ENCODE measurements at places on chromosomes 13 and 19.

- peak; percentile 55 for DNase-seq
Observed at GRCh38 chr19:10431943-10432735, 11.8 kb downstream of the PDE4A start.

DNA sequence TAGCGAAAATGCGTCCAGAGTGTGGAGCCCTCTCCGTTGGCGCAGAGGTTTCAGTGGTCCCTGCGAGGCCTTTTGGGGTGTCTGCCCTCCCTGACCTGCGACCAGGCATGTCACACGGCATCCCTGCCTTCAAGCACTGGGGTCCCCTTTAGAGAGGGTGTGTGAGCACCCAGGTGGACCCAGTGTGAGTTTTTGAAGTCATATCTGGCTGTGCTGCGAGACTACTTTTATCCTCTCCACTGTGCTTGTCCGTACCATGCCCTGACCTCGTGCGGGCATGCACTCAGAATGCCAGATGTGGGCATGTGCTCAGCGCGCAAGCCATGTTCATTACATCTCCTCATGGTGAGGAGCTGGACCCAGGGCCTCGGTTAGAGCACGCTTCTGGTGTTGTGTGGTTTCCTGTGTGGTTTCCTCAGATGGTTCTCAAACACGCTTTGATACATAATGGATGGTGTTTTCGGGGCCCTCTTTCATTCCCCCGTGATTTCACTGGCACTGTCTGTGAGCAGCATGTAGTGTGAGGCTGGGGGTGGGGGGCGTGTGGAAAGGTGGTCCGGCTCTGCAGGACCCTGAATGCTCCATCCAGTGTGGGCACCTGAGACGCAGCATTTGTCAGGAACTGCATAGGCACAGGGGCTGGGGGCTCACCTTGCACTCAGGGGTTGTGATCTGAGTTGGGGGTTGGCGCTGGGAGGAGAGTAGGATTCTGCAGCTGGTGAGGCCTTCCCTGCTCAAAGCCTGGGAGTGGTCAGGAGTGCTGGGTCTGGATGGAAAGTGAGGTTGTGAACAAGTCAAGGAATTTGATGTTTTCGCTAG, 2.3 kb downstream of the TFDP1 start:
- no peak for DNase-seq

DNA sequence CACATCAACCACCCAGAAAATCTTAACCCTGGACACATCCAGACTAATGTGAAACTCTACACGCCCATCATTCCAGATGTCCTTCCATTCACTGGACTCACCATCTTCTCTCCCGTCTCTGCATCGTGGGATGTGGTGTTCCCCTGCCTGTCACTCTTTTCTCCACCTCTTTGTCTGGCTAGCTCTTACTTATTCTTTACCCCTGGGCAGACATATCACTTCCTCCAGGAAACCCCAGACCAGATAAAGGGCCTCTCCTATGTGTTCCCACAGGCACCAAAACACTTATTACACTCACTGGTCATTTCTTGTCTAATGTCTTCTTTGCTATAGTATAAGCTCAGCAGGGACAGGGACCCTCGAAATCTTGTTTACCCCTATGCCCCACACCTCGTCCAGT, 109.3 kb upstream of the IPO5 start:
- no peak for DNase-seq

- no peak for DNase-seq
Observed at GRCh38 chr13:53298396-53298795, 269.8 kb downstream of the OLFM4 start.

DNA sequence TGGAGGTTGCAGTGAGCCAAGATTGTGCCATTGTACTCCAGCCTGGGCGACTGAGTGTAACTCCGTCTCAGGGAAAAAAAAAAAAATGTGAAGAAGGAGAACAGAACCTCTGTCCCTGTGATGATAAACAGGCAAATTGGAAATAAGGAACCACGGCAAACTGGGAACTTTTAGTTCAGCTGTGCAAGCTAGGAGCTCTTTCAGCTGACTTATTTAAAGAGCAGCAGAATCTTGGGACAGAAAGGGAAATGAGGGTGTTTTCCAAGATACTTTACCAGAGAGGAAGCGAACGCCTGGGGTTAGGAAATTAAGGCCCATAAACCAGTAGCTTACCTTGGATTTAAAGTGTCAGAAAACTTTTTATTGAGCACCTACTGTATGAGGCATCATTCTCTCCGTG, 3.0 kb upstream of the UPF1 start:
- DNase-seq: no peak

DNA sequence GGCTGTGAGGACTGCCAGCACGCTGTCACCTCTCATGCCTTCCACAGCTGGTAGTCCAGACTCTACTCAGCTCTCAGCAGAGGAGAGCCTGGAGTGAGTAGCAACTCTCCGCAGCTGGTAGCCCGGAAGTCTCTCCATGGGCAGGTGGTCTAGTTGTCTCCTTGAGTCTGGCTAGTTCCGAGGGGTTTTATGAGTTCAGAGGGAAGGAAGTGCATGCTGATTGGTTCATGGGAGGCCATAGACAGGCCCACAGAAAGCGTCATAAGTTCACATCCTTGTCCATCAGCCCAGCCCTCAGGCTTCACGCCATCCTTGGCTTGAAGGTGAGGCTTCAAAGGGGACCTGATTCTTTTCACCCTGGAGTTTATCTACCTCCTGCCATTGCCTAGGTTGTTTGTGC, 2662.4 kb upstream of the PCDH20 start:
- DNase-seq: no peak

DNA sequence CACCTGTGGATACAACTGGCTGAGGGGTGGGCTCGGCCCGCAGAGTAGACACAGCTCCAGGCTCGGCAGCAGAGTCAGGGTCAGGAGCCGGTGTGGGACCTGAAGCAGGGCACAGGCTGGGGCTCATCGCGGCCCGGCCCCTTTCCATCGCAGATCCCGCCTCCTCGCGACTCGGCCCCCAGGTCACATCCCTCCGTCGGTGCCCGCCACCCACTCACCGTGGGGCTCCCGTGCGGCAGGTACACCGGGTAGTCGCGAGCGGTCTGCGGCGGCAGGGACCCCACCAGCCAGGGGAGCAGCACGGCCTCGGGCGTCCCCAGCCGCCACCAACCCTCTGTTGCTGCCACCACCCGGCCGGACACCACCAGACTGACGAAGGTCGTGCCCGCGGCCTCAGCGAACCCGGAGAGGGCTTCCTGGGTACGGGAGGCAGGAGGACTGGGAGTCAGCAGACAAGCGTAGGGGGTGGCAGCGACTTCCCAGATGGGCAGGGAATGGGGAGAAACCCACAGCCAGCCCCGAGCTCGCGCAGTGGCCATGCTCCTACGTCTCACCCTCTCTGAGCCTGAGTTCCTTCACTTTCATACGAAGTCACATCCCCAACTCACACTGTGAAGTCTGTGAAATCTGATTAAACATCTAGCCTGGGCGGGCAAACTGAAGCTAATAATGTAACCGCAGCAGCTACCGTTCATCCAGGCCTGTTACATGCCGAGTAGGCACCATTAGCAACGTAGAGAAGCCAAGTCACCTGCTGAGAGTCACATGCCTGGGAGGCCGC, 3.7 kb downstream of the FUZ start:
- no peak for DNase-seq

DNA sequence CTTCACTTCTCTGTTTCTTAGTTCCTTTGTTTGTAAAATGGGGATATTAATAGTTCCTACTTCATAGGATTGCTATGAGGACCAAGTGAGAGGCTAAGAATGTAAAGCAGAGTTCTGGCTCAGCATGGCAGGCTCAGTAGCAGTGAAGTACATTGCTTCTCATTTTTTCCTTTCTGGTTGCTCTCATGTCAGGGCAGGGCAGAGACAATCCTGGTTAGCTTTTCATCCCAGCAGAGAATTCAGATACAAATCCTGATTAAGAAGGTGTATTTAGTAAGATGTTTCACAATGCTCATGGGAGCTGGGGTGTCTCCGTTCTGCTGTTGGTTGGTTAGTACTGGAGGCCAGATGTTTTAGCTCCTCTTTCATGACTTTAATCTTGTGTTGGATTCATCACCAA, 42.9 kb downstream of the WASF3 start:
- DNase-seq: no peak

GRCh38 chr13:98401934-98402333, 175.0 kb downstream of the STK24 start:
- DNase-seq: no peak

DNA sequence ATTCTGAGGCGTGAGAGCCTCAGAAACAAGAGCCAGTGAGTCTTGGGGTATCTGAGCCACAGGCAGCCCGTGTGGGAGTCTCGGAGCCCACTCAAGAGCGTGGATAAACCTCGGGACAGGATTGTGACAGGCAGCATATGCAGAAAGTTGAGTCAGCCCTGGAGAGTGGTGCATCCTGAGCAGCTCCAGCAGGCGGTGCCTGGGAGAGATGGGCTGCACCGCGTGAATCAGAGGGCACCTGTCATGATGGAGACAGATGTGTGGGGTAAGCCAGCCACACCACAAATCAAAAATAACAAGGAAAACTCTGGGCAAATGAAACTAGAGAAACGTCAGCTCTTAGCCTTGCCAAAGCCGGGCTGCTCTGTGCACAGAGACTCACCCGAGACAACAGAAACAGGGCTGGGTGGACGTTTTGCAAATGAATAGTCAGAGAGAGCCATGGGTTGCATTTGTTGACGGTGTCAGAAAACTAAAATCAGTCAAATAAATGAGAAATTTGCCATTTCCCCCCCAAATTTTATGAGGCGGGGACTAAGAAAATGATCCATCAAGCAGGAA, 30.0 kb upstream of the POP4 start:
- DNase-seq: no peak

DNA sequence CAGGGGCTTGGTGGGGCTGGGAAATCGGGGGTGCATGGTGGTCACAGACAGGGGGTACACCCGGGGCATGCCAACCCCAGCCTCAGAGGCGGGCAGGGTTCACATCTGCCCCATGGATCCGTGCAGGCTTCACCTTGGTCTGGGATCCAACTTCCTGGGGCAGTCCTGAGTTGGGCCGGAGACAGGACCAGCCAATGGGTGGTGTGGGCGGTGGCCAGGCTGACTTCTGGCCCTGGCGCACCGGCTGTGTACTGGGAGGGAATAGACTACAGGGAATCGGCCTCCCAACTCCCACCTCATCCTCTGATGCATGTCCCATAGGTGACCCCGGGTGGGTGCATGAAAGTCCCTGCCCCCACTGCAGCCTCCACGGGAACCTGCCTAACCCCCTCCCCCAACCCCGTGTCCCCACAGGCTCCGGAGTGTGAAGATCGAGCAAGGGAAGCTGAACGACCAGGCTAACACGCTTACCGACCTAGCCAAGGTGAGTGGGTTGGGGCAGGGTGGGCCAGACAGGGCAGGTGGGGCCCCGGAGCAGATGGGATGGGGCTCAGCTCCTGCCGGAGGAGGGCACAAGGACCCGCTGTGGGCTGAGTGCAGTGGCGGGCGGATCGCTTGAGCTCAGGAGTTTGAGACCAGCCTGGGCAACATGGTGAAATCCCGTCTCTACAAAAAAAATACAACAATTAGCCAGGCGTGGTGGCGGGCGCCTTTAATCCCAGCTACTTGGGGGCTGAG, 14.7 kb upstream of the ARRDC2 start:
- DNase-seq: no peak

GRCh38 chr19:47391510-47392223, 27.7 kb downstream of the MEIS3 start:
- DNase-seq: no peak

- no peak for DNase-seq
Observed at GRCh38 chr13:45206340-45206739, 5.5 kb upstream of the KCTD4 start.

GRCh38 chr13:76868371-76868770, 17.8 kb downstream of the KCTD12 start:
- no peak for DNase-seq

DNA sequence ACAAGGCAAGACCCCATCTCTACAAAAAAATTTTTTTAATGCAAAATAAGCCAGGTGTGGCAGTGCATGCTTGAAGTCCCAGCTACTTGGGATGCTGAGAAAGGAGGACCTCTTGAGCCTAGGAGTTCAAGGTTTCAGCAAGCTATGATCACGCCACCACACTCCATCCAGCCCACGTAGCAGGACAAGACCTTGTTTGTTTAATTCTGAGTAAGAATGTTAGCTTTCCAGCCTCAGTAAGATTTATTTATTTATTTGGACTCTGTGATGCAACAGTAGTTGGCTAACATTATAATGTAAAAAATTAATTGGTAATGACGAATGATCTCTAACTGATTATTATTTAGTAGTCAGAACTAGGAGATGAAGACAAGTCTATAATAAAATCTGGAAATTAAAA, 23.3 kb downstream of the N4BP2L2 start:
- DNase-seq: no peak

DNA sequence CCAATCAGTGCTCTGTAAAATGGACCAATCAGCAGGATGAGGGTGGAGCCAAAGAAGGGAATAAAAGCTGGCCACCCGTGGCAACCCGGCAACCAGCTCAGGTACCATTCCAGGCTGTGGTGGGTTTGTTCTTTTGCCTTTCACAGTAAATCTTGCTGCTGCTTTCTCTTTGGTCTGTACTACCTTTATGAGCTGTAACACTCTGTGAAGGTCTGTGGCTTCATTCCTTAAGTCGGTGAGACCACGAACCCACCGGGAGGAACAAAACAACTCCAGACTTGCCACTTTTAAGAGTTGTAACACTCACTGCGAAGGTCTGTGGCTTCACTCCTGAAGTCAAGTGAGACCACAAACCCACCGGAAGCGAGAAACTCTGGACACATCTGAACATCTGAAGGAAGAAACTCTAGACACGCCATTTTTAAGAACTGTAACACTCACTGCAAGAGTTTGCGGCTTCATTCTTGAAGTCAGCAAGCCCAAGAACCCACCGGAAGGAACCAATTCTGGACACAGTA, 16.5 kb upstream of the SPACA6 start:
- no peak for DNase-seq

- DNase-seq: no peak
Observed at GRCh38 chr19:21454901-21455300, 50.5 kb upstream of the ZNF429 start.

- no peak for DNase-seq
Observed at GRCh38 chr19:58394821-58395219, 636 bp upstream of the RNF225 start.

GRCh38 chr13:100875392-100876043, 200.9 kb upstream of the TMTC4 start:
- DNase-seq: no peak

DNA sequence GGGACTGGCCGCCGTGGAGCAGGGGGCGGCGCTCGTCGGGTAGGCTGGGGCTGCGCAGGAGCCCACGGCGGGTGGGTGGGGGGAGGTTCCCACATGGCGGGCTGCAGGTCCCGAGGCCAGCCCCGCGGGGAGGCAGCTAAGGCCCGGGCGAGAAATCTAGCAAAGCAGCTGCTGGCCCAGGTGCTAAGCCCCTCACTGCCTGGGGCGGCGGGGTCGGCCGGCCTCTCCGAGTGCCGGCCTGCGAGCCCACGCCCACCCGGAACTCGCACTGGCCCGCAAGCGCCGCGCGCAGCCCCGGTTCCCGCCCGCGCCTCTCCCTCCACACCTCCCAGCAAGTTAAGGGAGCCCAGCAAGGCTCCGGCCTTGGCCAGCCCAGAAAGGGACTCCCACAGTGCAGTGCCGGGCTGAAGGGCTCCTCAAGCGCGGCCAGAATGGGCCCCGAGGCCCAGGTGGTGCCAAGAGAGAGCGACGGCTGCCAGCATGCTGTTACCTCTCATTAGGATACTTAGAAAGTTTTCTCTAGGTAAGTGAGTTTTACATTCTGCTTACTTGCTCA, 1463.5 kb upstream of the MIR17HG start:
- no peak for DNase-seq

GRCh38 chr13:110651726-110652230, 36.4 kb downstream of the NAXD start:
- DNase-seq: no peak

GRCh38 chr13:96795670-96796069, 198.6 kb downstream of the OXGR1 start:
- no peak for DNase-seq

- DNase-seq: no peak
Observed at GRCh38 chr13:23687614-23688013, 117.4 kb downstream of the TNFRSF19 start.

- DNase-seq: no peak
Observed at GRCh38 chr13:49521224-49521623, 25.5 kb downstream of the PHF11 start.

Data from frontal cortex (tissue), 4 donors.